ENCODE measurements at places on chromosomes 1 and 21. TPM values are rescaled to one million over a fixed set of nuclear protein-coding genes. Genes with fewer than 3 reads are reported as not detected.

DNA sequence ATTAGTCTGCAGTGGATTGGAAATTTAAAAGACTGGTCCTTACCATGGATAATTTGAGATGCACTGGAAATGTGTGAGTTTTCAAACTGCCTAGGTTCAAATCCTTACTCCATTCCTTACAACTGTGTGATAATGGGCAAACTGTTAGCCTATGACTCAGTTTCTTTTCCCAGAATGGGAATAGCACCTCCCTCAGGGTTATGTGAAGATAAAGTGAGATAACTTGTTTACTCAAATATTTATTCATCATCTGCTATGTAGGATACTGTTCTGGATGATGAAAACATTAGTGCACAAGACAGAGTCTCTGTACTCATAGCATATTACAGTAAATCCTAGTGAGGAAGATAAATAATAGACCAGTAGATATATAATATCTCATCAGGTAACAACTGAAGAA, 28.6 kb downstream of the LRIG2 start:
- H3K4me3 ChIP-seq, result no peak overlapping the region
- no peaks in the 10 kb centered on the region for H3K4me1 ChIP-seq
- H3K36me3 ChIP-seq, result peaks cover 75% of the 10 kb centered on the region
- H3K27me3 ChIP-seq, result no peaks in the 10 kb centered on the region

- H3K27ac ChIP-seq, result no peak overlapping the region
- H3K36me3 ChIP-seq, result peaks cover 21% of the 10 kb centered on the region
- H3K27me3 ChIP-seq, result no peaks in the 10 kb centered on the region
- H3K4me1 ChIP-seq, result peaks cover 13% of the 10 kb centered on the region
Measured at GRCh38 chr1:197171531-197171930, 25.1 kb upstream of the ASPM start.

GJA9 gene
- total RNA-seq, result not detected

VN1R5 gene
- not detected for total RNA-seq

DNA sequence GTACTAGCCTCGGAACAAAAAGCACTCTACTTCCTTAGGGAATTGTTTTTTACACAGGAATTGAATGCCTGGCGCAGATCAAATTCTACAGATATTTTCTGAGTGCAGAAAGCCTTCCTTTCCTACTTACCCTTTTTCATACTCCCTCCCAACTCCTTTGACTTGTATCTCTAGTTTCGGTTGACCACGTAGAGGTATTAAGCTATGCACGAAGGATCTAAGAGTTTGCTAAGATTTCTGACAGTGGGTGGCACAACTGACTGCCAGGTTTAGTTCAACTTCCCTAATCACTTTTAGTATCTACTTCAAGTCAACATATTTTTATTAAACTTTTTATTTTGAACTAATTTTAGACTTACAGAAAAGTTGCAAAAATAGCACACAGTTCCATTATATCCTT, 5.0 kb downstream of the TOR1AIP2 start:
- no peaks in the 10 kb centered on the region for H3K27me3 ChIP-seq
- H3K27ac ChIP-seq, result no peak overlapping the region
- DNase-seq, result no peak
- no peak overlapping the region for H3K4me3 ChIP-seq
- peaks cover 21% of the 10 kb centered on the region for H3K36me3 ChIP-seq

DNALI1 gene
- total RNA-seq, result 6.5 TPM

DNA sequence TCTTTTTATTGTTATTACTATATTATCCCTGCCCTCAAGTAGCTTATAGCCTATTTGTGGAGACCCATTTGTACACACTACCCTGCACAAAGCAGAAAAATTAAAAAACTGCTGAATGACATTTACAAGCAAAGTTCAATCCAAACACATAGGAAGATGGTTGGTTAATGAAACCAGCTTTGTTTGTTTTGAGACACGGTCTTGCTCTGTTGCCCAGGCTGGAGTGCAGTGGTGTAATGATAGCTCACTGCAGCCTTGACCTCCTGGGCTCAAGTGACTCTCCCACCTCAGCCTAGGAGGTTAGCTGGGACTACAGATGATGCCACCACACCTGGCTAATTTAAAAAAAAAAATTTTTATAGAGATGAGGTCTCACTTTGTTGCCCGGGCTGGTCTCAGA, 31.6 kb downstream of the TGFB2 start:
- H3K27ac ChIP-seq, result peak overlapping the region; percentile 87
- no peaks in the 10 kb centered on the region for H3K36me3 ChIP-seq
- H3K4me3 ChIP-seq, result peak overlapping the region; percentile 27
- H3K27me3 ChIP-seq, result no peaks in the 10 kb centered on the region
- peaks cover 50% of the 10 kb centered on the region for H3K4me1 ChIP-seq

NFASC gene
- total RNA-seq, result 36.9 TPM

- peaks cover 3% of the 10 kb centered on the region for H3K27me3 ChIP-seq
- peak overlapping the region; percentile 78 for H3K27ac ChIP-seq
- H3K4me1 ChIP-seq, result peaks cover 15% of the 10 kb centered on the region
- peak overlapping the region; percentile 69 for H3K4me3 ChIP-seq
- H3K36me3 ChIP-seq, result no peaks in the 10 kb centered on the region
- DNase-seq, result no peak
Measured at GRCh38 chr1:61337441-61337951, 255.1 kb downstream of the NFIA start.

FAM167B gene
- 4.4 TPM for total RNA-seq

PKNOX1 gene
- total RNA-seq, result 11.9 TPM

- H3K36me3 ChIP-seq, result no peaks in the 10 kb centered on the region
- H3K4me1 ChIP-seq, result no peaks in the 10 kb centered on the region
- H3K4me3 ChIP-seq, result no peak overlapping the region
- H3K27me3 ChIP-seq, result no peaks in the 10 kb centered on the region
- DNase-seq, result no peak
- H3K27ac ChIP-seq, result no peak overlapping the region
Measured at GRCh38 chr1:3331564-3331963, 122.9 kb upstream of the ARHGEF16 start.

DNA sequence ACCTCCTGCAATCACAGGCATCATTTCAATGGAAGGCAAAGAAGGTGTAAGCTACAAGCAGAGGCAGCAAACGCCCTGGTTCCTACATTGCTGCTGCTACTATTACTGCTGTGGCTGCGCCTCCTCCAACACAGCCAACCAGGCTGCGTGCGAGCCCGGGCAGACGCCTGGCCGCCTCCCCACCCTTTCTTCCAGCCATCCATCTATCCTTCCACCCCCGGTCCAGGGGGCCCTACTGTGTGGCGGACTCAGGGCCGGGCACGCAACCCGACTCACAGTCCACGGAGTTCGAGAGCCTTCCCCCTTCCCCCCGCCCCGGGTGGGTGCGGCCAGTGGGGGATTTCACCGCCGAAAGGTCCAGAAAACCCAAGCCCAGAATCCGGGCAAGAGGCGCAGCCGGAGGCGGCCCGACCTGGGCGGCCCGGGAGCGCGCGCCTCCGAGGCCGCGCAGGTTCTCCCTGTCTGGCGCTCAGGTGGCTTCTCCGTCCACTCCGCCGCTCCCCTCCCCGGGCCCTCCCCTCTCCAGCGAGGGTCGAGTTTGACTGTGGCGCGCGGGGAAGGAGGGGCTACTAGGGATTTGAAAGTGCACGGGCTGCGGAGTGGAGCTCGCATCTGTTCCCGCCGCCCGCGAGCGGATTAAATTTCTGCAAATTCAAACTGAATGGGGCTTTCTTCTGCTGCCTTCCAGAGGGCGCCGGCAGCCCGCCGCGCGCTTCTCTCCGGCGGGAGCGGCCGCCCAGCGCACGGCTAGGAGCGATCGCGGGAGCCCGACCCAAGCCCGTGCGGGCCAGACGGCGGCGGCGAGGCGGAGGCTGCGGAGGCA, at the start of gene HUNK:
HUNK (plus strand) TSS at position 569 of the 823 bp plus-strand sequence. CDS start 655 bp downstream, outside the sequence.
- peaks cover 43% of the 10 kb centered on the region for H3K27me3 ChIP-seq
- peak; percentile 87 for DNase-seq
- no peaks in the 10 kb centered on the region for H3K36me3 ChIP-seq

DNA sequence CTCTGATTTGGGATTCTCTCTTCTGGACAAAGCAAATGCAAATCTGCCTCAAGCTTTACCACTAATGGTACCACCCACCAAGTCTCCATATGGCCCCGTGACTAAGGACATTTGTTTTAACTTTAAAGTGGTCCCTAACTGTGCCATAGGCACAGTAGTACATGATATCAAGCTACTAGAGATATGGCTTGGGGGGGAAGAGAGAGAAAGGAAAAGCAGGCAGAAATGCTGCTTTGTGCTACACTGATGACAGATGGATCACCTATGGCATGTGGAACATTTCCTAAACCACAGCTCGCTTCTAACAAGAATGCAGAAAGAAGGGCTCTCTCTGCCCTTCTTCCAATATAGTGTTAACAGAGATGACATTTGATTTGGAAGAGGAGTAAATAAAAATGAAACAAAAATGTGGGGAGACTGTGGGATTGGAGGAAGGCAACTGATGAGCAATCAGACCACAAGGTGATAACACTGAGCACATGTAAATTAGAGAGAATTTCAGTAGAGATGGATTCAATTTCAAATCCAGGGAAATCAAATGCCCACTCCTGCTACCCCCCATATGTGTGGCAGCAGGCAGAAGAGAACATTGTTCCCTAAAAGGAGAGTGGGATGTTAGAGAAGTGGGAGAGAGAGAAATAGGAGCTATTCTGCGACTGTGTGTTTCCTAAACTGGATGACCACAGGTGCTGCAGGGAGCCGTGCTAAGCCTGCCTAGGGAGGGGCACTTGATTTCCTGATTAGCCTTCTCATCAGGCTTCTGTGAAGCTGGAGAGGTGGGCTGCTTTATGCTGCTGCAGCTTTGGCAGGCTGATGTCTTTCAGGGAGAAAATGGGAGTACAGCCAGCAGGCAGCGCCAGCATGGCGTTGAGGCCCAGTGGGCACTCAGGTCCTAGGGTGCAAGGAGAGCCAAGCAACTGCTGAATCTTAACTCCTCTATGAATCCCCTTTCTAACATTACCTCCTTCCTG, 75.3 kb downstream of the ZNF648 start:
- no peak for DNase-seq
- no peak overlapping the region for H3K27ac ChIP-seq
- no peak overlapping the region for H3K4me3 ChIP-seq
- no peaks in the 10 kb centered on the region for H3K27me3 ChIP-seq

GRCh38 chr1:93845538-93846205, 33.3 kb downstream of the DNTTIP2 start:
- no peaks in the 10 kb centered on the region for H3K27me3 ChIP-seq
- H3K4me1 ChIP-seq, result peaks cover 37% of the 10 kb centered on the region
- peak; percentile 93 for DNase-seq
- H3K36me3 ChIP-seq, result no peaks in the 10 kb centered on the region
- peak overlapping the region; percentile 97 for H3K27ac ChIP-seq
- peak overlapping the region; percentile 82 for H3K4me3 ChIP-seq

DNA sequence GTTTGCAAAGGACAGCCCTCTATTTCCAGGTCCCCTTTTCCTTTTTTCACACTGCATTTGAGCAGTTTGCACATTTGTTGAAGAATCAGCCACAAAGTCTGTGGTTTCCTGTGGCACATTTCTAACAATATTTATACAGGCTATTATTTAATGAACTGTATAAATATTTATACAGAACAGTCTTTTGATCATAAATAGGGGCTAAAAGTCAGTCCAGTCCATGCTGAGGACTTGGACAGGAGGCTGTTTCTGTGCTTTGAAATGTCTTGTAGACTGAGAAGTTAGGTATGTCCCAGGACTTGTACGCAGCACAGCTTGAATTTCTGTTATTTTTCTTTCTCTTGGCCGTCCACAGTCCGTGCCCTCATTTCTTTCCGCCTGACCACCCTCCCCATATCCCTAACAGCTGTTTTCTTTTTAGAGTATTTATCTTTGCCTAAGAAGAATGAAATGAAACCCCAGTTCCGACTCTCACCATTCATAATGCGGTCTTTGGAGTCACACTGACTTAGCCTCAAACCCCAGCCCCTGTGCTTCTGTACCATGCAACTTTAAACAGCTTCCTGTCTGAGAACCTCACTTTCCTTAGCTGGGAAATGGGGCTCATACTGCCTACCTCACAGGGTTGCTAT, 19.7 kb downstream of the FGGY start:
- peaks cover 15% of the 10 kb centered on the region for H3K4me1 ChIP-seq
- H3K4me3 ChIP-seq, result peak overlapping the region; percentile 49
- no peaks in the 10 kb centered on the region for H3K27me3 ChIP-seq

GRCh38 chr1:84019217-84019616, 20.3 kb upstream of the TTLL7 start:
- no peaks in the 10 kb centered on the region for H3K4me1 ChIP-seq
- H3K36me3 ChIP-seq, result no peaks in the 10 kb centered on the region
- H3K4me3 ChIP-seq, result no peak overlapping the region
- peaks cover 3% of the 10 kb centered on the region for H3K27me3 ChIP-seq
- DNase-seq, result no peak

DNA sequence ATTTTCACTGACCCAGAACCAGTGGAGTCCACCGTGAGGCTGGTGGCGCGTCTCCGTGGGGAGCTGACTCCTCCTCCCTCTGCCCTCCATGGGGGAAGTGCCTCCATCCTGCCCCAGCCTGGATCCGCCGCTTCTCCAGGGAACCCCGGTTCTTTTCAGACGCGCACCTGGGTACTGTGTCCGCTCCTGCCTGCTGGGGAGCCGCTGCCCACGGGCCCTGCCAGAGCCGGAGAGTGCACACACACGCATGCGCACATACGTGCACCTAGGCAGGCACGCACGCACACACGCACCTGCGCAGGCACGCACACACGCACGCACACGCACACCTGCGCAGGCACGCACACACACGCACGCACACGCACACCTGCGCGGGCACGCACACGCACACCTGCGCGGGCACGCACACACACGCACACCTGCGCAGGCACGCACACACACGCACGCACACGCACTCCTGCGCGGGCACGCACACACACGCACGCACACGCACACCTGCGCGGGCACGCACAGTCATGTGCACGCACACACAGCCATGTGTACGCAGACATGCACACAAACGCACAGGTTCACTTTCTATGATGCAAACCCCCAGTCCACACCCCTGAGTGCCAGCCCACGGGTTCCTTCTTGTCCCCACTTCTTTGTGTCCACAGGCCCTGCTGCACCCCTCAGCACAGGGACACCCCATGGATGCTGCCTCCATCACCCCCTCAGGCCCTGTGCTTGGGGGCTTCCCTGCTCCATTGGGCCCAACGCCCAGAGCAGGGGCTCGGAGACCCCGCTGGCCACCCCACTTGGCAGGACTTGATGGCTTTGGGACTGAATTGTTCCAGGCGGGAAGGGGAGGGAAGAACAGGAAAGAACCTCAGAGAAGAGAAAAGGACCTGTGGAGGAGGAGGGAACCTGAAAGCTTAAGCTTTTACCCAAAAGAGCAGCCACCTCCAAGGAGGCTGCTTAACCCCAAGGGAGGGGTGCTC, 42.7 kb downstream of the MORN1 start:
- no peak overlapping the region for H3K4me3 ChIP-seq
- no peaks in the 10 kb centered on the region for H3K27me3 ChIP-seq
- peak; percentile 78 for DNase-seq
- H3K36me3 ChIP-seq, result no peaks in the 10 kb centered on the region
- H3K27ac ChIP-seq, result no peak overlapping the region

DNA sequence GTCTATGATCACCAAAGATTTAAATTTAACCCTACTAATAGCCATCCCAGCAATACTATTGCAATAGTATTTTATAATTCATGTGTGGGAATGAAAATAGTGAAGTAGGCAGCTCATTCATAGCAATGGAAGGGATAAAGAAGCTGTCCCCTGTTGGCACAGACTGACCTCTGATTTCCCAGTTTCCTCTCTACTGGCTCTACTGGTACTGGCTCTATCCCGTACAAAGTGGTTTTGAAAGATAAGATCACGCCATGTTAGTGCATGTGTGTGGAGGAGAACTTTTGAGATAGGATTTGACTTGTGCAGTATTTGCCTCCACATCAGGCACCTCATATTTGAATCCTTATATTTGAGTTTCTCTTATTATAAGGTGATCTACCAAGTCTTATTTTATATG, 227.3 kb upstream of the ADGRL2 start:
- H3K36me3 ChIP-seq, result no peaks in the 10 kb centered on the region
- DNase-seq, result no peak
- no peaks in the 10 kb centered on the region for H3K27me3 ChIP-seq
- peaks cover 18% of the 10 kb centered on the region for H3K4me1 ChIP-seq
- no peak overlapping the region for H3K4me3 ChIP-seq

KCNJ10 gene
- total RNA-seq, result not detected

Measured in osteoblast (primary cell).